ENCODE measurements at places on chromosomes 3 and 15.

- DNase-seq: no peak
These were observed 52.2 kb upstream of the ACP3 start for GRCh38 chr3:132265028-132265427.

DNA sequence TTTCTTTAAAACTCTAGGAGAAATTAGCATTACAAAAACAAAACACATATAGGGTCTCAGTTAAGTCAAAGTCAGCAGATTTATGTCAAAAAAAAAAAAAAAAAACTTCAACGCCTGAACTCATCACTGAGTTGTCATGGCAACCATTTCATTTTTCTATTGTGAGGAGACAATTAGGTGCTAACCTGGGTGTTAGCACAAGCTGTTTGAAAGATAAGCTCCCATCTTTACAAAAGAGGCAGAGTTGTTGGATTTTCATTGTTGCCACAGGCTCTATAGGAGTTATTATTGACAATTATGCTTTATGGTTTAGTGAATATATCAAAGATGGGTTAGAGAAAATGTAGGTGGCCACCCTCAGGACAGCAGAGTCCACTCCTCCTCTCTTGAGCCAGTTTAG is 806.9 kb downstream of the GRM7 start:
- DNase-seq: no peak

DNA sequence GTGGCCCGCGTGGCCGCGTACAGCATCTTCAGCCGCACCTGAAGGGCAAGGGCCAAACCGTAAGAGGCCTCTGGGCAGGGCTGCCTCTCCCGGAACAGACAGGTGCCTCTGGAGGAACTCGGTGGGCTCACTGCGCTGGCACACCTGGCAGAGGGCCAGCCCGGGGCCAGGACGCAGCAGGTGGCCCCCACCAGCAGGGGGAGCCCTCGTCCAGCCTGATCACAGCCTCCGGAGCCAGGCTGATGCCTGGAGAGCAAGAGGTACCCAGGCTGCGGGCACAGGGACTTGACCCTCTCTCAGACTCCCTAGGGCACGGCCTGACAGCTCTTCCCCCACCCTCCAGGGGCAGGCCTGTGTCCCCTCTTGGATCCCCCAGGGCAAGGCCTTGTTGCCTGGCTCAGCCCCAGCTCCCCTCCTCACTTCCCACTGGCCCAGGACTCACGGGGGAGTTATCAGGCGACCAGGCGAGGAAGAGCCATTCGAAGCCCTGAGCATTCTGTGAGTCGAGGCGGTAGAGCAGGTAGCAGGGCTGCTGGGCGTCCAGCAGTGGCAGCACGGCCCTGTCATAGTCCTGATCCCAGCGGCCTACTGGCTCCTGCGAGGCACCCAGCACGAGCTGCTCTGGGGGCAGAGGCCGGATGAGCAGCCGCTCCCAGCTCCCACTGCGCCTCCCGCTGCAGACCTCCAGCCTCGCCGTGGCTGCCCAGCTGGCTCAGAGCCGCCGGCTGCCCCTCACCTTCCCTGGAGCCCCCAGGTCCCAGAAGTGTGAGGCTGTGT is 6.2 kb upstream of the TLR9 start:
- DNase-seq: peak; percentile 60

- DNase-seq: no peak
These were observed 68.5 kb upstream of the PTX3 start for GRCh38 chr3:157368171-157368570.

DNA sequence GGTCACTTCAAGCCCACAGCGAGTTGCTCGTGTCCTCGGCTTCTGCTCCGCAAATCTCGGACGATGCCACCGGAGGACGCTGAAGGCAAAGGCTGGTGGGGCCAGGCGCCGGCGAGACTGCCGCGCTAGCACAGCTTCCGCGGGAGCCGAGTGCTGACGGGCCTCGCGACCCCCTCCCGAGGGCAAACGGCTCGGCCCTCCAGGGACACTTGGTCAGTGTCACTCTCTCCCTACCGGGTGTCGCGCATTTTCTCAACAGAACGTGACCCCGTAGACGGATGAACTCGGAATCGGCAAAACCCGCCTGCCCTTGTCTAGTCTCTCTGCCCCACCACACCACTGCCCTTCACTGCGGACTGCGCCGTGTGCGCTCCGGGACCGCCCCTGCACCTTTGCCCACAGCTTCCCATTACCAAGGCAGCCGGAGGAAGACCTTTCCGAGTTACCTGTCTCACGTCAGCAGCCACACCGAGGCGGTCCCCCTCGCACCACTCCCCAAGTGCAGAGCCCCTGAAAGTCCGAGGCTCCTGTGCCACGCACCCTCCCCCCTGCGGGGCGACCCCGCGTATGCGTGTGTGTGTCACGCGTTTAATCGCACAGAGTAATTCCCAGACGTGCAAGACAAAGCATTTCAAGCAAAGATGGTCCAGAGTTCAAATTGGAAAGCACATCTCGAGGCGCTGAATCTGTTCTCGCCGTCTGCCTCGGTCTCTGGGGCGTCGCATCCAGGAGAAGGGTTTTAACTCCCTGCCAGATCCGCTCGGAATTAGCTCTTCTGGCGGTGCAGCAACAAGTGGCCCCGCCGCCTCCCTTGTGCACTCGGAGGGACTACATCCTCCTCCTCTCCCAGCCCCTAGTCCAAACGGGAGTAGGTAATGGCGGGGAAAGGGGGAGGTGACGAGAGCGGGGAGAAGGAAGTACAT is 245.0 kb upstream of the TOPAZ1 start:
- peak; percentile 84 for DNase-seq

Data from thyroid gland (tissue), 4 donors.